ENCODE measurements at places on chromosomes 2 and 18.

DNA sequence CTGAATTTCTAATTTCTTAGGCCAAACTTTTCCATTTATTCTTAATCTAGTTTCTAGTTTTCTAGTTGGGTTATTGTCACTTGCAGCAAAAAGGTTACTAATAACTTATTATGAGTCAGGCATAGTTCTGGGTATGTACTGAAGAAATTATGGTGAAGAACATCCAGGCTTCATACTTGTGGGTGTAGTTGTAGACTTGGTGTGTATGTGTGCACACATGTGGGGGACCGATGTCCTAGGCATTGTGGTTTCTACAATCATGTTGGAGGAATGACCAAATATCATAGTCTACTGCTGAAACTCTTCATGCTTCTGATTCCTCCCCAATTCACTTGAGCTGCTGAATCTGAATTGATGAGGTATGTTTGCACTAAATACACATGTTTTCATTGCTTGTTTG, 141.2 kb downstream of the PMAIP1 start:
- no peak for DNase-seq

GRCh38 chr2:232389327-232389726, 10.8 kb downstream of the ALPP start:
- DNase-seq = no peak

- no peak for DNase-seq
Measured at GRCh38 chr18:48781988-48782363, 168.8 kb downstream of the SMAD7 start.

GRCh38 chr2:171522052-171522787, at the start of gene CYBRD1:
Gene CYBRD1 (plus strand): TSS chr2:171522474. CDS start chr2:171522546, 72 bp downstream.
- DNase-seq = peak; percentile 90

DNA sequence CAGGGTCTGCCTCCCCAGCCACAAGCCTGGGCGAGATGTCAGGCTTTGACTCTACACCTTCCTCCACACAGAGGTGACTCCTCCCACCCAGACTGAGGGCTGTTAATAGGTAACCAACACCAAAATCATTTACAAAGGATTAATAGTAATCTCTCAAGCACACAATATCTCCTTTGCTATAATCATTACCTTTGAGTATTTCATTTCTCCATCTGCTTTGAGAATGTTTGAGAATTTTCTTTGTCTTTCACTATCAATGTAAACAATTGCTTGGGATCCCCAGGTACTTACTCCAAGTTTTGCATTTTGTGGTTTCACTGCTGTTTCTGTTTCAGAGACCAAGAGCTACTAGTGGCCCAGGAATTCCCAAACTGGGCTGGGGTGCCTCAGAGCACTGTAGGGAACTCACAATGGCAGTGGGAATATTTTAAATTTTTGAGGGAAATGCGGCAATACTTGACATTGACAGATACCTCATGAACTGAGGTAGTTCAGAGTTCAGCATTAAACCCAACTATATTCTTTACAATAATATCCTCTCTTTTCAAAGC, 166.4 kb upstream of the MGAT5 start:
- no peak for DNase-seq
